Esophagus squamous epithelium (tissue), 5 donors: ENCODE measurements at places on chromosomes 11 and 22.

- DNase-seq = no peak
Observed at GRCh38 chr11:133343951-133344350, 188.3 kb downstream of the OPCML start.

DNA sequence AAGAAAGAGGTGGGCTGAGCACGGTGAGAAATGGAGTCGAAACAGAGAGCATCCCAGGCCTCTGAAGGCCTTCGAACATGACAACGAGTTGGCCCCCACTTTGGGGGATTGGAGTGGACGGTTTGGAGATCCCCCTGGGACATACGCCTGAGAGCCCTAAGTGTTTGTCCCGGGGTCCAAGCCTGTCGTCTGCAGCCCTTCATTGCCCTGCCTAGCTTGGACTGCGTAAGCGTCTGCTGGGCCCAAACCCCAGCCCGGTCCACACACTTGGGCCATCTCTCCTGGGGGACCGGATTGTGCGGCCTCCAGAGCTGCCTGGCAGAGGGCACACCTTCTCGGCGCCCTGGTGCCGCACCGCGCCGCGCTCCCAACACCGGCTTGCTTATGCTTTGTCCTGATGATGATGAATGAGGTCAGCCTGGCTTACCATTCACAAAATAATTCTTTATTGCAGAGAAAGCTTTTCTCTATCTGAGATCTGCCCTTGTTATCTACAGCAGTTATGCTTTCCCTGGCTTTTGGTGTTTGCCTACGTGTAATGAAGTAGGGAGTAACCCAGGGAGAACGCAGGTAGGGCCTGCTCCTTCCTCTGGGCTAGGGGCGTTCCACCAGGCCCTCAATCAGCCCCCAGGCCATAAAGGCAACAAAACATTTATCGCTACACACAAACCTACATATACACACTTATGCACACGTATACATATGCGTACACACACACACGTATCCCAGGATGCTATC is 85.9 kb upstream of the PPARA start:
- DNase-seq = no peak

- no peak for DNase-seq
Observed at GRCh38 chr11:45294499-45294898, 8.4 kb upstream of the SYT13 start.

DNA sequence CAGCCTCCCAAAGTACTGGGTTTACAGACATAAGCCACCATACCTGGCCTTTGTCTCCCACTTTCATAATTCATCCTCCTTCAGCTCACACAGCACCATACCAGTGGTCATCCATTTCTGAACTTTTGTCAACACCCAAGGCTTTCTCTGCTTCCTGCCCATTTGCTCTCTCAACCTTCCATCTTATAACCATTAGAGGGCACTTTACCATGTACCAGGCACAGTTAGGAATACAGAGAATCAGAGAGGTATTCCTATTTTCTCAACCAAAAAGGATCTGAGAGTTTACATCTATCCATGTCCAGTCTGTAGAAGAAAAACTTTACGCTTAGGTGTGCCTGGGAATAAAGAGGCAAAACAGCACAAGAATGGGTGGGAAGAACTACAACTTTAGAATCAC is 397.6 kb downstream of the BUD13 start:
- no peak for DNase-seq

GRCh38 chr11:68965901-68966853 is 14.6 kb downstream of the MRGPRD start:
- DNase-seq = no peak

- DNase-seq = no peak
Observed at GRCh38 chr11:107116358-107116757, 98.1 kb upstream of the GUCY1A2 start.

- DNase-seq = no peak
Observed at GRCh38 chr22:49676783-49677494, 150.7 kb downstream of the BRD1 start.

DNA sequence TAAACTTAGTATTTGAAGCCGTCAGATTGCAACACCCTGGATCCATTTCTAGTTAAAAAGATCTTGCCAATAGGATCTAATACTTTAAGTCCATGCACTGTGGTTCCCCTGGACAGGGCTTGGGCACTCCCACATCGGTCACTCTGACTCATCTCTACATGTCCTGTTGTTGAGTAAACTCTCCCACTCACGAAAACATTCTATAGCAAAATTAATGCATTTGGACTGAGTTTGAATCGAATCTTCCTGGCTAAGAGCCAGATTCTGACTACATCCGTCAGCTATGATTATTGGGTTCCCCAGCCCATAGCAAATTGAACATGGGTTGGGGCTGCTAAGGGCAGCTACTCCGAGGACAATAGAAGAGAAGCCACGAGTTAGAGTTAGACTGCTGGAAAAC is 182.1 kb upstream of the SORL1-AS1 start:
- DNase-seq = no peak

DNA sequence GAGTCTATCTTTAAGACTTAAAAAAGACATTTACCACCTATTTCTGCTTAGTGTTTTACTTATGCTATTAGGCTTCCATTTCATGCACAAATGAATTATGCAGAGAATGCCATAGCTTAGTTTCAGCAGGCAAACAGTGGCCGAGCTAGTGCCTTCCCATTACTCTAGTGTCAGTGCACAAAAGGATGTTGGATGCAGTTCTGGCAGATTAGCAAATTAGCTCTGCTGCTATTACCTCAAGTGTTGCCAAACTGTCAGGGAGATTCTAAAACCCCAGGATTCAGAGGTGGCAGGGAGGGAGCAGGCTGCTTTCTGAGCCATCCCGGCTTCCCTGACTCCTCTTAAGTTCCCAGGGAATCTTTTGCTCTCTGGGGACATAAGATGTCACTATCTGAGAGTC is 209.4 kb upstream of the NCAM1 start:
- DNase-seq = no peak

- DNase-seq = no peak
Observed at GRCh38 chr11:28393348-28393747, 285.2 kb downstream of the METTL15 start.

GRCh38 chr11:116037861-116038260 is 533.6 kb upstream of the CADM1 start:
- DNase-seq = no peak

- no peak for DNase-seq
Observed at GRCh38 chr22:45053094-45053493, 43.3 kb upstream of the PHF21B start.

- DNase-seq = no peak
Observed at GRCh38 chr11:68924073-68924925, 20.6 kb downstream of the IGHMBP2 start.

GRCh38 chr22:19085233-19085718 is 36.9 kb downstream of the DGCR2 start:
- DNase-seq = no peak

DNA sequence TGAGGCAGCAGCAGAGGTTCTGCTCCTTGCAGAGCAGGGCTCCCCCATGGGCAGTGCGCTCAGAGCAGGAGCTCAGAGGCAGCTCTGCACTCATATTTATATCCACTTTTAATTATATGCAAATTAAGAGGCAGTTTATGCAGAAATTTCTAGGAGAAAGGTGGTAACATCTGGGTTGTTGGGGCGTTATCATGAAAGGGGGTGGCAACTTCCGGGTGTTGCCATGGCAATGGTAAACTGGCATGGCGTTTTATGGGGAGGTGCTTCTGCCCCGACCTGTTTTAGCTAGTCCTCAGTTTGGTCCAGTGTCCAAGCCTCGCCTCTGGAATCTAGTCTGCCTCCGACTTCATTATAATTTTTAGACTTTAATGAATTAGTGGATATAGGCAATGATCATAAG is 1191.7 kb downstream of the TBC1D22A start:
- no peak for DNase-seq

DNA sequence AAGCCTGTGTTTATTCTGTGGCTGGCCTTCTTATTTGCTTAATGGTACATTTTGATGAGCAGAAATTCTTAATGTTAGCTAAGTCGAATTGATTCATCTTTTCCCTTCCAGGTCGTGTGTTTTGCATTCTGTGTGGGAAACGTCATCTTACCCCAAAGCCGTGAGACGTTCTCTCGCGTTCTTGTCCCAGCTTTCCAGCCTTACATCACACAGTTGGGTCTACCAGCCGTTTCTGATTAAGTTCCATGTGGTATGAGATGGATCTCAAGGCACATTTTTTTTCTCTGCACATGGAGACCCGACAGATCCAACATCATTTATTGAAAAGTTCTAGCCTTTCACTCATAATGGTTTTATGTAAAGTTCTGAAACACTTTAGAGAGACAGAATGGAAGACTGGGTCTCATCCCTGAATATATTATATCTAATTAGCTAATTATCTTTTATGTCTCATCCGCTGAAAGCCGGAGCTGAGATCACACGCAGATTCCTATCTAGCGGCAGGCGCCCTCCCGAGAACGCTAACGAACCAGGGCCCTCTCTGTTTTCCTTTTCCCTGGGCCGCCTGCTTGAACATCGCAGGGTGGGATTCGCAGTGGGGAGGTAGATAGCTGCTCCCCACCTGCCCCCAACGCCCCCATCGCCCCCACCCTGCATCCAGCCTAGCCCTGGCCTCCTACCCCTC is 1162.2 kb downstream of the BRD1 start:
- DNase-seq = no peak

- no peak for DNase-seq
Observed at GRCh38 chr22:50119768-50120251, 30.0 kb downstream of the MOV10L1 start.

- no peak for DNase-seq
Observed at GRCh38 chr11:131815590-131815989, 445.2 kb downstream of the NTM start.

DNA sequence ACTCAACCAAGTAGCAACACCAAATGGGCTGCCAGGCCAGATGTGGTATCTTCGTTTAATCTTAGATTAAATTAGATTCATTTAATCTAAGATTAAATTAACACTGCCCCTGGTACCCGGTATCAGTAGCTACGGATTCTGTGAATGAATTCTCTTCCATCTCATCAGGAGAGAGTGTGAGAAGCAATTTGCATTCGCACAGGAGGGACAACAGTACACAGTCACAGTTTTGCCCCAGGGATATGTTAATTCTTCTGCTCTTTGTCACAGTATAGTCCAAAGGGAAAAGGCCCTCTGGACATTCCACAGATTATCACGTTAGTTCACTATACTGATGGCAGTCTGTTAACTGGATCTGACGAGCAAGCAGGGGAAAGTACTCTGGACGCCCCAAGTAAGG is 22.9 kb downstream of the ASCL2 start:
- DNase-seq = no peak

GRCh38 chr22:33044112-33044511 is 14.1 kb downstream of the SYN3 start:
- no peak for DNase-seq

DNA sequence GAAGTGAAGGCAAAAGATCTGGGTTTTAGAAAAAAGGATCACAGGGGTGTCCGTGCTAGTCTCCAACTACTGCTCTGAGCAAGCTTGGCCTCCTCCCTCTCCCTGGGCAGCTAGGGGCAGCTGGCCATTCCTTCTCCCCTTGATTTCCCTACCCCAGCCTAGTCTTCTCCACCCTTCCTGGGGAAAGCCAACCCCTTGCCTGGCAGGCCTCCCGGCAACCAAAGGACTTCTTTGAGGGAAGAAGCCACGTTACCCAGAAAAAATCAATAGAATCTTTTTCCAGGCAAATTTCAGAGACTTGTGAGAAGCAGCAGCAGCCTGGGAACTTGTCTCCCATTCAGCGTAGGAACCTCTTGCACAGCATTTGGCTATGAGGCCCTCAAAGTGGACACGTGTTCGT is 91.5 kb downstream of the MIAT start:
- DNase-seq = no peak

- DNase-seq = no peak
Observed at GRCh38 chr11:87355596-87355995, 317.9 kb downstream of the TMEM135 start.

GRCh38 chr11:75823415-75823814 is 8.4 kb downstream of the UVRAG start:
- no peak for DNase-seq

GRCh38 chr11:95577716-95578460 is 211.7 kb downstream of the FAM76B start:
- DNase-seq = no peak

GRCh38 chr11:46559815-46560214 is 34.0 kb downstream of the AMBRA1 start:
- DNase-seq = no peak

- no peak for DNase-seq
Observed at GRCh38 chr11:12981676-12982522, 27.2 kb upstream of the RASSF10 start.

GRCh38 chr22:43279867-43280522 is 63.2 kb downstream of the SCUBE1 start:
- DNase-seq = no peak

- no peak for DNase-seq
Observed at GRCh38 chr11:2151500-2152257, 9.3 kb downstream of the INS start.

DNA sequence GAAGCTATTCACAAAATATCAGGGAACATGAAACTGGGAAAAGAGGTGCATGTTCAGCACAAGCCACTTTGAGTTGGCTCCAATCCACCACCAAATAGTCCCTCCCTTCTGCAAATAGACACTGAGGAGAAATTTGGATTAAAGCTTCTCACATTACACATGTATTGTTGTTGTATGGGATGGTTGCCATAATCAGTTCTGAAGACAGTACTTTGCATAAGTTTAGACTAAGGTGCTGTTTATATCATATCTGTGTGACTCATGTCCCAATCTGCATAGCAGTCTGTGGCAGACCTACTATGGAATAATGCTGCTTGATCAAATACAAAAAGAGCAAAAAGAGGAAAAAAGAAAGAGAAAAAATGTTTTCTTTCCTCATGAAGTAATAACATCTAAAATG is 376.7 kb upstream of the DDI1 start:
- no peak for DNase-seq

- DNase-seq = no peak
Observed at GRCh38 chr11:9895006-9895405, 231.1 kb downstream of the SWAP70 start.

- DNase-seq = no peak
Observed at GRCh38 chr22:37008365-37008764, 10.9 kb downstream of the TST start.

- DNase-seq = no peak
Observed at GRCh38 chr11:119729951-119730613, 1.1 kb upstream of the NECTIN1 start.

DNA sequence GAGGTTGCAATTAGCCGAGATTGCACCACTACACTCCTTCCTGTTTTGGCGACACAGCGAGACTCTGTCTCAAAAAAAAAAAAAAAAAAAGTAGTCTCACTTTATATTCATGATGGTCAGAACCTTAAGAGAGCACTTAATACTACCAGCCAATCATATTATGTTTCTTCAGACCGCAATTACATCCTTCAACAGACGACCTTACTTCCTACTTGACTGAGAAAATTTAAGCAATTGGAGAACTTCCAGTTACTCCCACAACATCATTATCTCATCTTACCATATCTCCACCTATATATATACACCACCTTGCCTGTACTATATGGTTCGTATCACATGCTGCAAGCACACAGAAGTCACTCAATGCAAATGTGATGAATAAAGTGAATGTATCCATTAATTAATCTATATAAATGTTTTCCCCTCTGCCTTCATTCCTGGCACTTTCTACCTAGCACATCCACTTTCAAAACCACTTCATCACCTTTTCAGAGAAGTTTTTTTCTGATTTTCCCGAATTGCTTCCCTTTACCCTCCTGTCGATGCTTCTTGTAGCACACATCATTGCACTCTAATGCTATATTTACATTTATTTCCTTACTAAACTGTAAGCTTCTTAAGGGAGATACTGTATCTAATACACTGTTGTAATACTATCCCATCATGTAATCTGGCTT is 13.8 kb downstream of the ATP5MG start:
- DNase-seq = no peak

GRCh38 chr11:72594493-72595291 is 79.5 kb downstream of the PDE2A start:
- no peak for DNase-seq
